Fibroblast of villous mesenchyme (primary cell): ENCODE measurements at places on chromosomes 1 and 21.

DNA sequence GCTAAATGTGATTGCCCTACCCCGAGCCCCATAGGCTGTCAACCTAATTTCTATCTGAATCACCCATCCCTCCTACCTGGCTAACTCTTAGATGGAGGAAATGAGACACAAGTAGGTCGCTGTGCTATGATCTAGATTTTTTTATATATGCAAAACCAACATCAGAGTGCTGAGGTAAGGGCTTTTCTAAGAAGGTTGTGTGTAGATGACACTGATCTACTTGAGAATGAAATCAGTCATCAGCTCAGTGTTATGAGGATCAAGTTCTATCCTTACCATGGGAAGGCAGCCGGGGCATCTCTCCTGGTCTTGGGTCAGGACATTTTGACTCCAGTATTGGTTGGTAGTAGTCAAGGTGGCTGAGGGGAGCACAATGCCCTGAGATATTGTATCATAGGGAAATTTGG is 23.6 kb downstream of the SLAMF1 start:
- DNase-seq = no peak

- DNase-seq = peak; percentile 55
Measured at GRCh38 chr1:227072991-227073390, 132.9 kb downstream of the COQ8A start.

DNA sequence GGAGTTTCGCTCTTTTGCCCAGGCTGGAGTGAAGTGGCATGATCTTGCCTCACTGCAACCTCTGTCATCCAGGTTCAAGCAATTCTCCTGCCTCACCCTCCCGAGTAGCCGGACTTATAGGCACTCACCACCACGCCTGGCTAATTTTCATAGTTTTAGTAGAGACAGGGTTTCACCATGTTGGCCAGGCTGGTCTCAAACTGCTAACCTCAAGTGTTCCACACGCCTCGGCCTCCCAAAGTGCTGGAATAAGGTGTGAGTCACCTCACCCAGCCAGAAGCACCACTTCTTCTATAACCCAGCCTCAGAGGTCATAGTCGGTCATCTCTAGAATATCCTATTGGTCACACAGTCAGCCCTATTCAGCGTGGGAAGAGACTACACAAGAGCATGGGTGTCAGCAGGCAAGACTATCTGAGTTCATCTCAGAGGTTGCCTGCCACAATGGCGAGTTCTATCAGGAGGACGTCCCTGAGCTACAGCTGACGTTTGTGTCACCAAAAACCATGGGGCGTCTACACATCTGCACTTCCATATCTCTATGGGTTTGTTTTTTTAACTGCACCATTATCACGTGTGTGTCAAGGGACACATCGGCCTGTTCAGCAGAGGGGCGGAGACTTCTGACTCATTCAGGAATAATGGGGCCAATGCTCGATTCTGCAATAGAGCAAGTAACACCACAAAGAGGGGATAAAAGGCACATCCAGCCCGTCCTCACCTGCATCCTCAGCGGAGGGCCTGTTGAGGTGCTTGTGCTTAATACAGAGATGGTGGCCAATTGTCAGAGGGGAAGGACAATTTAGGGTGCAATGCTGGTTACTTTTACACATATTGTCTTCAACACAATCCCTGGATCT is 256.3 kb upstream of the IRF2BP2 start:
- DNase-seq = peak; percentile 93

DNA sequence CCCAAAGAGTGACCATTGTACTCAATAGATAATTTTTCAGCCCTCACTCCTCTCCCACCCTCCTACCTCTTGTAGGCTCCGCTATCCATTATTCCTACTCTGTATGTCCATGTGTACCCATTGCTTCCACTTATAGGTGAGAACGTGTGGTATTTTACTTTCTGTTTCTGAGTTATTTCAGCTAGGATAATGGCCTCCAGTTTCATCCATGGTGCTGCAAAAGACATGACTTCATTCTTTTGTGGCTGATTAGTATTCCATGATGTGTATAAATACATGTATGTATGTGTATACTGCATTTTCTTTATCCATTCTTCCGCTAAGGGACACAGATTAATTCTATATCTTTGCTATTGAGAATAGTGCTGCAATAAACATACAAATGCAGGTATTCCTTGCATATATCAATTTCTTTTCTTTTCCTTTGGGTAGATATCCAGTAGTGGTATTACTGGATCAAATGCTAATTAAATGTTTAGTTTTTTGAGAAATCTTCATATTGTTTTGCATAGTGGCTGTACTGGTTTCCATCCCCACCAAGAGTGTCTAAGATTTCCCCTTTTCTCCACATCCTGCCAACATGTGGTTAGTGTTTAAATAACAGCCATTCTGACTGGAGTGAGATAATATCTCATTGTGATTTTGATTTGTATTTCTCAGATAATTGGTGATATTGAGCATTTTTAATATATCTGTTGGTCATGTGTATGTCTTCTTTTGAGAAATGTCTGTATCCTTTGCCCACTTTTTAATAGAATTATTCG is 4.9 kb downstream of the LY9 start:
- DNase-seq = no peak

DNA sequence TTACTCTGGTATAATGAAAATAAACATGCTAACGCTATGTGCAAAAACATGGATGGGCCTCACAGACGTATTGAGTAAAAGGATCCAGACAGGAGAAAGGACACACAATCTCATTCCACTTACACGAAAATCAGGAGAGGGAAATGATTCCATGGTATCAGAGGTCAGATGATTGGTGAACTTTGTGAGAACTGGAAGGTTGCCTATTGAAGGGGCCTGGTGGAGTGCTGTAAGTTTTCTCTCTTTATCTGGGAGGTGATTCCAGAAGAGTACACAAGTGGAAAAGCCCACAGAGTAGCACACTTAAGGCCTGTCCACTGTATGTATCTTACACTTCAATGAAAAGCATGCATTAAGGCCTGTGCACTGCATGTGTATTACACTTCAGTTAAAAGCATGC is 9.6 kb downstream of the GSTM2 start:
- DNase-seq = no peak

GRCh38 chr1:81590171-81590570 is 210.6 kb upstream of the ADGRL2 start:
- no peak for DNase-seq

- peak; percentile 77 for DNase-seq
Measured at GRCh38 chr1:66182551-66183178, 351.3 kb upstream of the SGIP1 start.

DNA sequence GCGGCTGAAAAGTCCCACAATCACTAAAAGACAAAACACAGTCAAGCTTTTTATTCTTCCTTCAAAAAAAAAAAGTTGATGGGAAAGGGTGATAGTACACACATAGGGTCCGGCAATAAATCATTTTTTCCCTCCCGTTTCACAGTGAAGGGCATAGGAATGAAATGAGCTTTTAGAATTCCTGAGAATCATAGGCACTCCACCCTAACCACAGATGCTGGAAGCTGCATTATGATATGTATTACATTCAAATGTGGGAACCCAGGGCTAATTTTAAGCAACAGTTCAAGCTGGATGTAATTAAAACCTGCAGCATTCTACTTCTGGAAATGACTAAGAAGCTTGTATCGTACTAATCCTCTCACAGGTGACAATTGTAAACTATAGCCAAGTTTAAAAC is 75.7 kb upstream of the KCNJ15 start:
- peak; percentile 60 for DNase-seq
